ENCODE measurements at places on chromosomes 2 and 18.
A peak's percentile ranks its signal among the peaks of the same experiment; 100 is the strongest.

- DNase-seq, result peak; percentile 91
Measured at GRCh38 chr18:60053747-60054304, 154.0 kb downstream of the PMAIP1 start.

GRCh38 chr2:101843471-101843870, 146.0 kb downstream of the MAP4K4 start:
- DNase-seq, result no peak

DNA sequence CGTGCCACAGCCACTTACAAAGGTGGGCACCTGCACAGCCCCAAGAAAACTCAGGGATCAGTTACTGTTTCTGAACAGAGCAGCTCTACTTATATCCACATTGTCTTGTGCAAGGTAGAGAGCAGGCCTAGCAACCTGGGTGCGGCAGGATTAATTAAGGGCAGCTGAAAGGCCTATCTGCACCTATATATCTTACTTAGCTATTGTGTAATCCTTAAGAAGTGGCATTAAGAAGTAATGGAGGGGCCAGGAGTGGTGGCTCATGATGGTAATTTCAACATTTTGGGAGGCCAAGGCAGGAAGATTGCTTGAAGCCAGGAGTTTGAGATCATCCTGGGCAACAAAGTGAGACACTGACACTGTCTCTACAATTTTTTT, 12.8 kb upstream of the ARL5A start:
- DNase-seq, result no peak

GRCh38 chr18:22226801-22227200, 57.4 kb downstream of the GATA6 start:
- peak; percentile 86 for DNase-seq

GRCh38 chr2:70645733-70646419, 92.2 kb upstream of the TGFA start:
- DNase-seq, result peak; percentile 28

DNA sequence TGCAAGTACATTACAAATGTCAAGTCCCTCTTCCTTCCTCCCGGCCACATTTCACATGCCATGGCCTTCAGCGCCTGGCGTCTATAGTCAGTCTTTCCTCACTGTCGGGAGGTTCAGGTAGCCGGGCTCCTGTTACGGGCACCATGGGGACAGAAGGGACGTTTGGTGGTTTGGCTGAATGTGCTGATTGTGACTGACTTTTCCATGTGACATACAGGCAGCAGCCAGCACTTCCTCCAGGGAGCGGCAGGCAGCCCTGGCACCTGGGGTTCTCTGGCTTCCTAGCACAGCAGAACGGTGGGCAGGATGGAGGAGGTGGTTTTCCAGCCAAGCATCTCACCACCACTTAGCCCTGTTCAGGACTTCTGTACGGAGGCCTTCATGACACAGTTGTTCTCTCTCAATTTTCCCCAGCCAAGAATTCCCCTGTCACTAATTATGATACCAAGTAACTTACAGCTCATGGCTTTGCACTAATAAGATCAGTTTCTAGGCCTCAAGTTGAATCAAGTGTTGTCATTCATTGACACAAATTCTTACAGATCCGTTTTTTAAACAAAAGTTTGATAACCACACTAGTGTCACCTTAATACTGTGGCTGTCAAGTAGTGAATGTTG, 83.9 kb upstream of the REV1 start:
- DNase-seq, result no peak

DNA sequence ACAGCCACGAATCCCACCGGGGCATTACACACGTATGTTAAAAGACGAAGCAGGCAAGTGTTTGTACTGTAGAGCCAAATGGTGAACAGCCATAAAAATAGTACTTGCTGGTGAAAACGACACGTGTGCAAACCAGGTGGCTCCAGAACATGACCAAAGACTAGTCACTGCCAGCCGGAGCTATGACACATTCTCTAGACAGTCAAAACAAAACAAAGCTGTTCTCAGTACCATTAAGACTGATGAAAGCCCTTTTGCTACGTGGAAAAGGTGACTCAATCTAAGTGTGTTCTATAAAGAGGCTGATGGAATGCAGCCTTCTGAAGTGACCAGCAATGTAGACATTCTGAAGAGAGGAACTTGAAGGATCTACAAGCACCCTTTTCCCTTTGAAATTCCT, 367.7 kb upstream of the NETO1 start:
- peak; percentile 82 for DNase-seq

GRCh38 chr18:77433076-77433475, 183.4 kb downstream of the GALR1 start:
- no peak for DNase-seq

- no peak for DNase-seq
Measured at GRCh38 chr2:79798776-79799175, 285.9 kb downstream of the CTNNA2 start.

DNA sequence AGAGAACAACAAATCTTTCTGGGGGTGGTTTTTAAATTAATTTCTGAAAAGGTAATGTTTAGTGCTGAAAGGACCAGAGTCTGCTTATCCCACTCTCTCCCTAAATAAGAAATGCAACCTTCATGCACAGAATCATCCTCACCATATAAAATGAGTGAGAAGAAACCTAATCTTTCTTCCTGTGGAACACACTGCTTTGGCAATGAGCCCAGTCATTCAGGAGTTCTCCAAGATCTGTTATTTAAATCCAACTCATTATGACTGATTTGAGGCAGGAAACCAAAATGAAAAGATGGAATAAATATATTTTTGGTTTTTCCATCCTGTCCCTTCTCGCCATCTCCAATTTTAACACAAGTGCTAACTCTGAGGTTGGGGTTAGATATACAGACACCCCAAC, 228.3 kb downstream of the SRBD1 start:
- no peak for DNase-seq

DNA sequence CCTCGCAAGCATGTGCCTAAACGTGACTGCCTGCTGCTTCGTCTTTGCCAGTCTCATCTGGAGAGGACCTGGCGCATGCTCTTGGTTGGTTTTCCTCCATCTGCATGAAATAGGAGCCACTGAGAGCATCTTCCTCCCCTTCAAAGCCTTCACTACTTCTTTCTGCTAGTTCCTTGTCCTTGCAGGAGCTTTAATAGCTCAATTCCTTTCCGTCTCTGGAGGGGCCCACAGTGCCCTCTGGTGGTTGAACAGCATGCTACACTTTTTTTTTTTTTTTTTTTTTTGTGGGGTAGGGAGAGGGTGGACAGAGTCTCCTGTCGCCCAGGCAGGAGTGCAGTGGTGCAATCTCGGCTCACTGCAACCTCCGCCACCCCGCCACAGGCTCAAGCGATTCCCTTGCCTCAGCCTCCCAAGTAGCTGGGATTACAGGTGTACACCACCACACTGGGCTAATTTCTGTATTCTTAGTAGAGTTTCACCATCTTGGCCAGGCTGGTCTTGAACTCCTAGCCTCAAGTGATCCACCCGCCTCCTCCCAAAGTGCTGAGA, 59.6 kb downstream of the SP110 start:
- peak; percentile 39 for DNase-seq

DNA sequence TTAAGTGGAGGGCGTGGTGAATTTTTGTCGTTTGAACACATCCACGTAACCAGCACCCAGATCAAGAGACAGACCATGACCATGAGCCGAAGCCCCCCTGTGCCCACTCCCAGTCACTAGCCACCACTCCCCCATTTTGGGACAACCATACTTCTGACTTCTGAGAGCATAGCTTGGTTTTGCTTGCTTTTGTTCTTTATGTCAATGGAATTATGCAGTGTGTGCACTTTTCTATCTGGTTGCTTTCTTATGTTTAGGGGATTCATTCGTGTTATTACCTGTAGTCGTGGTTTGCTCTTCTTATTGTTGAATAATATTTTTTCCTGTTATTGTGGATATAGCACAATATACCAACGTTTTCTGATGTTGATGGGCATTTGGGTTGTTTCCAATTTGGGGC, 141.7 kb downstream of the GLI2 start:
- no peak for DNase-seq

GRCh38 chr2:199798831-199799580, 52.0 kb downstream of the FTCDNL1 start:
- DNase-seq, result no peak

GRCh38 chr2:151766437-151767153, 32.3 kb upstream of the NEB start:
- no peak for DNase-seq

DNA sequence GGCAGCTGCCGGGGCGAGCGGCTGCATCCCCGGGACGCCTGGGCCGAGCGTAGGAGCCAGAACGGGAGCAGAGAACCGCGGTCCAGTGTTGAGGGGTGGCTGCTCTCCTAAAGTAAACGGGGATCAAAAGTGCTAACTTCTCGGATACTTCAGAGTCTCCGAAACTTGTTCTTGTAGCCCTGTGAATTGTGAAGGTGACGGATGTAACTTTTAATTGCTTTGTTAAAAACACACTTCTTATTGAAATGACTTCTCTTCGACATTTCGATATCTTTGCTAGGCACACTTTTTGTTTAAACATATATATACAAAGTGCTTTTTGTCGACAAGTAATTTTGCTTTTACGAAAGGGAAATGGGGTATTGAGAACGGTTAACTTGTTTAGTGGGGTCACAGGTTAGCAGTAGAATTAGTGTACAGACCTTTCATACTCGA, 540 bp downstream of the ATP9B start:
- no peak for DNase-seq

DNA sequence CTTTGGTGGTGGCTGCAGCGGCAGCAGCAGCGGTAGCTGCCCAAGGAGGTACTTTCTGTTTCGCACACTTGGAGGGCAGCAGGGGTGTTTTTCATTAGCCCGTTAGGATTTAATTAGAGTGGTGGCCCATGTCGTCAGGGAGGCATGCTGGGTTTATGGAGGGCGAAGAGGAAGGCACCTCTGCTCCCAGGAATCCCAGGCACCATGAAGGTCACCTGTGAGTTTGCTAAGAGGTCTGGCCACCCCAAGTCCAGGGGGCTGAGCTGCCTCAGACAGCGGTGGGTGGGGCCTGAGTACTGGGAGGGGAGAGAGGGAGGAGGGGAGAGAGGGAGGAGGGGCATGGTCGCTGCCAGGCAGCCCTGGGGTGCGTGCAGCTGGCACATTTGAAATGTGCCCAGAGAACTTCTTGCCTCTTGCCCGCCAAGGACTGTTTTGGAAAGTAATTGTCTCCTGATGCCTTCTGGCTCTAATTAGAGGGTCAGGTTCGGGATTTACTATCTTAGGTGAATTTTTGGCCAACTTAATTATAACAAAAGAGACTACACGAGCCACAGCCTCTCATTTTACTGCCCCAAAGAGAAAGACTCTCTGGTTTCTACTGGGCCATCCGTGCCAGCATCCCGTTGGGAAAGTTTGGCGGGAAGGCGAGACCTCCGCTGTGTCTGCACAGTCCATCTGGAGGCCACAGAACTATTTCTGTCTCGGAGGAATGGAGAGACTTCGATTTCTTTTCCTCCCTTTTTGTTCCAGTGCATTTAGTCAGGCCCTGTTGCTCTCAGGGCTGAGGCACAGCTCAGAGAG, 62.0 kb downstream of the GLI2 start:
- no peak for DNase-seq

DNA sequence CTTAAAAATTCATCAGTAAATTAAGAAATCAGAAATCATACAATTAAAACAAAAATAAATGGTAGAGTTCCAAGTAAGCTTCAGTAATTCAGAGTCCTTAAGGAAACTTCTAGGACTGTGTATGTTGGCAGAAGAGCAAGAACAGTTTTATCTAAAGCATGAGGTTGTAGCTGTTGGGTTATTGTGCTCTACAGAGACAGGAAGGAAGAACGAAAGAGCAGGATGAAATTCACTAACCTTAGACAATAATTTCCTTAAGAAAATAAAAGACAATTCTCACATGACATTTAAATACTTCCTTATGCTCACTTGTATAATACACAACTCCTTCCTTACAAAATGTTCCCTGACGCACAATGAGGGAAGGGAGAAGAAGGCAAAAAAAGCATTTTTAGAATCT, 133.4 kb downstream of the STK39 start:
- DNase-seq, result no peak

- no peak for DNase-seq
Measured at GRCh38 chr2:232349946-232350635, 28.5 kb upstream of the ALPP start.

GRCh38 chr2:206584323-206585116, 57.8 kb upstream of the FAM237A start:
- no peak for DNase-seq

DNA sequence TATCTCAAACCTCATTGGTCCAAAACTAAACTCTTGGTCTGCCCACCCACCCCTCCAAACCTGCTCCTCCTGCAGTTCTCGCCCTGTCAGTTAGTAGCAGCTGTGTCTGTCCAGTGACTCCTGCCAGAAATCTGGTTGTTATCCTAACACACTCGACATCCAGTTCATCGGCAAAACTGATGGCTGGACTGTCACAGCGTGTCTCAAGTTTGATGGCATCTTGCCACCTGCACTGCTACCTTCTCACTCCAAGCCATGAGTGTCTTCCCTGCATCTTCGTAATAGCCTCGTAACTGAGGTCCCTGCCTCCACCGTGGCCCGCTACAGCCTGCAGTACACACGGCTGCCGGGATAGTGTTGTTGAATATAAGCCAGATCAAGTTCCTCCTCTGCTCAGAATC, 470.1 kb upstream of the RAB12 start:
- DNase-seq, result no peak

DNA sequence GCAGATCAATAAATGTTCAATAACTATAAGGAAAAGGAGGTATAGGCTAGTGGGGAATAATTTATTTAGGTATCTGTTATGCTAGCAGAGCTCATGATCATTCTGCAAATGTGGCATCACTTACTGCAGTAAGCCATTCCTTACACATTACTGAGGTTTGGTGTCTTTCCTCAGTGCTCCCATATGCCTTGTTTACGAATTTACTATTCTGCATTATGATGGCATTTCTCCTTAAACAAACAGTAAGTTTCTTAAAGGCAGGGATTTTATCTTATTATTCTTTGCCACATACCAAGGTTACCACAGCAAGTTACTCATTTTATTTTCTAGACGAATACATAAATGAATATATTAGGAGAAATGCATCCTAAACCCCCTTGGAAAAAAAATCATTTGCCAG, 88.4 kb downstream of the DSEL start:
- DNase-seq, result no peak

GRCh38 chr18:56861244-56861643, 210.1 kb downstream of the WDR7 start:
- no peak for DNase-seq

GRCh38 chr2:160167089-160167740, 32.9 kb downstream of the ITGB6 start:
- DNase-seq, result no peak

DNA sequence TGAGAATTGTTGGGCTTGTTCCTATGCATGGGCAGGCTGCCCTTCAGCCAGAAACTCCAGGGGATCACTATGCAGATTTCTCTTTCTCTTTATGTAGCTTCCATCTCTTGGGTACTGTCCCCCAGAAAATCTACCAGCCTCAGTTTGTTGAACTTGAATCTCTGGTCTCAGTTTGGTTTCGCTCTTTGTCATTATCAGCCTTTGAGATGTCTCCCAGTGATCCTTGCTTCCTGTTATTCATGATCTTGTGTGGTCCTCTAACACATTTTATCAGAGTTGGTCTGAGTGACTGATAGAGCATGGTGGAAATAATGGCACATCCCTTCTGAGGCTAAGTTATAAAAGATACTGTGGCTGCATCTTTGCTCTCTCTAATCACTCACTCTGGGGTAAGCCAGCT, 7.8 kb downstream of the TMEM87B start:
- no peak for DNase-seq

Data from trophoblast cell (in vitro differentiated cells and primary cell).